ENCODE measurements at places on chromosomes 3 and 15.

GRCh38 chr15:34043391-34043790 lies 4.4 kb upstream of the AVEN start:
- no peak for DNase-seq

- no peak for DNase-seq
Measured at GRCh38 chr3:30201715-30202114, 404.7 kb upstream of the TGFBR2 start.

- DNase-seq: peak; percentile 91
Measured at GRCh38 chr3:182596676-182597410, 196.5 kb upstream of the ATP11B start.

DNA sequence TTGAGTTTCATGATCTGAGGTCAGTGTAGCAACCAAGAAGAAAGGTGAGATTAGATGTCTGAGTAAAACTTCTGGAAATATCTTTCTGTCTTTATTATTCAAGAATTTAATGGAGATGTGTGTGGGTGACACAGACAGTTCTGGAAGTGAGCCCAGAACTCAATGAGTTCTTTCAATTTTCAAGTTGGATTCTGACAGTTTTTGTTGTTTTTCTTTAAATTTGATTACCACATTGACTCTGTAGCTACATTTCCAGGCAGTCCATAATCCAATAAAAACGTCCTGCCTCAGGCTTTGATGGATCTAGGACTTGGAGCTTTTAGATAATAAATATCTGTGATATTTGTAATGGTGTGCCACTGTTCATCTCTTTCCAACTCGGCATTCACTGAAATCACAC lies 3.9 kb upstream of the PARP14 start:
- no peak for DNase-seq

DNA sequence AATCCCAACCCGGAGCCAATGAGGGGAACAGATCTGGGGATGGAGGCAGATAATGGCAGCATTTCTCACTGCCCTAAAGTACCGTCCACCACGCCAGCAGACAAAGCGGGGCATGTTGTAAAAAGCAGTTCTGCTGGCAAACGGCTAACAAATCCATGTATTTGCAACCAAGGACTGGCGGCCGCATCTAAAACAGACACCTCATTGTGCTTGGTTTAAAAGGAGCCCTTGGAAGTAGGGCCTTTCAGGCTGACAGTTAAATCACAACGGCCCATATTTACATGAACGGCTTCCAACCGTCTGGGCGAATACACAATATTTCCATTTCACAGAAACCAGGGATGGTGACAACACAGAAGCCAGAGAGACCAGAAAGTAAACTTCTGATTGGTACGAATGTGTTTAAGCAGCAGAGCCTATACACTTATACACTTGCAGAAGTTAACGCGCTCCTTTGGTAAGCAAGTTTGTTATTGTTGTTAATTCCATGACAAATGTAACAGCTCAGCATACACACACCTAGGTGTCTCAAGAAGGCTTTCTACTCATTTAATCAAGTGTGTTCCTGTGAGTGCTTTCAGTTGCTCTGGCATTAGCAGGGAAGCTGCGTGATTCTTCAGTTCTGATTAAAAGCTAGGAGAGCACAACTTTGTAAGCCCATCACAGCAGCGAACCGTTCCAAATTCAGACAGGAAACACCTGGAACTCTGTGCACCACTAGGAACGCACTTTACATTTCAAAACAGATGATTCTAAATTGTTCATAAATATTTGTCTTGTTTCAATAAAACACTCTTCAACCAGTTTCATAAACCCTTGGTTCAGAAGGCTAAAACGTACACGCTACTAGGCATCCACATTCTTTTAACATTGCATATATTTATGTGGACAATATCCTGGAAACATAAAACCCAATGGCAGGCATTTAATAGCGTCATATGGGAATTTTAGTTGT lies 112.9 kb downstream of the PDZRN3 start:
- no peak for DNase-seq

DNA sequence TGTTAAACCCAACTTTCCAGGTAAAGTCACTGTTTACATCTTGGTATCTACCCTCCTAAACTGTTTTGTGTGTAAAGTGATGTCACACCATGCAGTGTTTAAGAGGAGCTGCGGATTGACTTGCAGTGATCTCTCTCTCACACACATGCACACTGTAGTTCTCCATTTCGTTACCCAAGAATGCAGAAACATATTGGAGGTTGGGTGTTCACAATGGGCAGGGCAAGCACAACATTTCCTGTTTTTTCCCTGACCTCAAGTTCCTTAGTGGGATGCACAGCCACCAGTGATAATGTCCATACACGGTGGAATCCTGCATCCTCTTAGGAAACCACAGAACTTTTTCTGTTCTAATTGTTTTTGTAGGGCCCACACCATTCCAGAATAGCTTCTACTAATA lies 85.3 kb upstream of the CFAP20DC start:
- DNase-seq: no peak

- DNase-seq: no peak
Measured at GRCh38 chr3:134883697-134884385, 88.8 kb downstream of the EPHB1 start.

DNA sequence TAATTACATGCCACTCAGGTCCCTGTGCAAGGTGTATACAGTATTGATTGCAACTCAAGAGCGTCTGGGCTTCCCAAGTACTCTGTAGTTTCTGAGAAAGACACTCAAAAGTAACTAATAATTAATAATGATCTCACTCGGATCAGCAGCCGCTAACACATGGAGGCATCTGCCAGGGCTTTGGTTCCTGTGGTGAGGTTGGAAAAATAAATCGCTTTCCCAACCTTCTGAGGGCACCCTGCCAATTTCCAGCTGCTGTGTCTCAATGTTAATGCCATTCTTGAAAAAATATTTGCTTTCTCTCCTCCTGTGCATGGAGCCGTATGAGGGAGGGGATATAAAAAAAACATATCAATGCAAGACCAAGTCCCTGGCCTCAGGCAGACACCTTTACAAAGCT lies 116.5 kb upstream of the SLC2A2 start:
- DNase-seq: peak; percentile 54

DNA sequence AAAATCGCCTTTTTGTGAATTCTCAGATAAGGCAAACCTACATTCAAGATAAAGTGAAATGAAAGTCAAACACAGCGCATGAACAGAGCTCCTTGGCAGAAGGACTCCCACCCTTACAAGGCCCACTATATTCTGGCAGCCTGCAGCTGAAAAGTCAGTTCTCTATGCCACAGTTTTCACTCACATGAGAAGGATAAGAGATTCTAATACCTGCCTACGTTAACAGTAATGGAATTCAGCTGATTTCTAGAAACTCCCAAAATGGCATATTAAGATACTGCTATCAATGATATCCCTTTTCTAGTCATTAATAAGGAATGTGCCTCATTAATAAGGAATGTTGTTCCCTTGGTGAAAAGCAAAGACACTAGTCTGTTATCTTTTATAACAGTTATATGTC lies 27.0 kb downstream of the SLC30A4 start:
- no peak for DNase-seq

DNA sequence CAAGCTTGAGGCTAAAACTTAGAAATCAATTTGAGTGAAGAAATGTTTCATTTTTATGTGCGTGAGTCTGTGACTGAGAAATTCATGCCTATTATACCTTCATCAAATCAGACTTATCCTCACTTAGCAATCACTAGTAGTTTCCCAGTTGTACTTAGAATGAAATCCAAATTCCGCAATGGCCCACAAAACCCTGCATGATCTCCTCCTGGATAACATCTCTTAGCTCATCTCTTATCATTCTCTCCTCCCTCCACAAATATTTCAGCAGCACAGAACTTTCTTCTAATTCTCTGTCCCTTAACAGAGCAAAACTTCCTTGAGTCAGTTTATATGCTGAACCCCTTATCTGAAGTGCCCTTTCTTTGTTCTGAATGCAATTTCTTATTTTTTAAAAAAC lies 198.8 kb upstream of the TGFBR2 start:
- no peak for DNase-seq

Measured in DMS79 (cell line).